H9 (cell line): ENCODE measurements at places on chromosomes 13 and 19. TPM values are rescaled to one million over a fixed set of nuclear protein-coding genes. Genes with fewer than 3 reads are reported as not detected.

DNA sequence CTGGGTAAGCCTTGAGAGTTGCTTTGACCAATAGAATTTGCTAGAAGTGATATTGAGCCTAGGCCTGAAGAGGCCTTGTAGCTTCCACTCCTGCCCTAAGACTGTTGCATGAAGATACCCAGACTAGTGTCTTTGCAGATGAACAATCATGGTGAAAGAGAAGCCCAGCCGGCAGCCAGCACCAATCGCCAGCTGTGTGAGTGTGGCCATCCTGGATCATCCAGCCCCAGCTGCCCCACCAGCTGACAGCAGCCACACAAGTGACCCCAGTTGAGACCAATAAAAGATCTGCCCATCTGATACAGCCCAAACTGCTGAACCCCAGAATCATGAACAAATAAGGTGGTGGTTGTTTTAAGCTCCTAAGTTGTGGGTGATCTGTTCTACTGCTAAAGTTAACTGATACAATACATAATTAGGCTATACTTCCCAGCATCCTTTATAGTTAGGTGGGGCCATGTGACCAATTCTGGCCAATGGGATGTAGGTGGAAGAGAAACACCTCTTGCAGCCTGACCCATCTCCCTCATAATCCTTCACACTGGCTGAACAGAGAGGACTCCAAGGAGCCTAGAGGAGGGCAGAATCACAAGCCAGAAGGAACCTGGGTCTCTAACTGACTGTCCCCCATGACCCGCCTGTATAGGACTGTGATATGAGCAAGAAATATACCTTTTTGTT, 9.4 kb upstream of the ZNF428 start:
- no peak for DNase-seq

- DNase-seq = no peak
These were observed 178.3 kb downstream of the EFNB2 start for GRCh38 chr13:106357198-106357597.

DNA sequence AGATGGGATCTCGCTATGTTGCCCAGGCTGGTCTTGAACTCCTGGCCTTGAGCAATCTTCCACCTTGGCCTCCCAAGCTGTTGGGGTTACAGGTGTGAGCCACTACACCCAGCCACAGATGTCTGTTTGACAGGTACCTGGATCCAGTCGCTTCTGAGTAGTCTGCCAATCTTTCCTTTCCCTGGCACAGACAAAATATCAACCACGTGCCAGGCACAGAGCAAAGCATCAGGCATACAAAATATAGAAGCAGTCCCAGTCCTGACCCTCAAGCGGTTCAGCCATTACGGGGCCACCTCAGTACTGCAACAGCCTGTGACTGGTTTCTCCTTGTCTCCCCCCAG, 3.8 kb downstream of the ELAVL1 start:
- DNase-seq = no peak

DNA sequence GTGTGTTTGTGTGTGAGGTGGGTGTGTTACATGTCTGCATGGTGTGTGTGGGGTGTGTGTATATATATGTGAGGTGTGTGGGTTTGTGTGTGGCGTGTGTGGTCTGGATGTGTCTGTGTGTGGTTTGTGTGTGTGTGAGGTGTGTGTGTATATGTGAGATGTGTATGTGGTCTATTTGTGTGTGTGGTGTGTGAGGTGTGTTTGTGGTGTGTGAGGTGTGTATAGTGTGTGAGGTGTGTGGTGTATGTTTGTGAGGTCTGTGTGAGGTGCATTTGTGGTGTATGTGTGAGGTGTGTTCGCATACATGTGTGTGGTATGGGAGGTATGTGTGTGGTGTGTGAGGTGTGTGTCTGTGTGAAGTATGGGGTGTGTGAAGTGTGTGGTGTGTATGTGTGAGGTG, 12.5 kb upstream of the TNFRSF19 start:
- DNase-seq = no peak

DNA sequence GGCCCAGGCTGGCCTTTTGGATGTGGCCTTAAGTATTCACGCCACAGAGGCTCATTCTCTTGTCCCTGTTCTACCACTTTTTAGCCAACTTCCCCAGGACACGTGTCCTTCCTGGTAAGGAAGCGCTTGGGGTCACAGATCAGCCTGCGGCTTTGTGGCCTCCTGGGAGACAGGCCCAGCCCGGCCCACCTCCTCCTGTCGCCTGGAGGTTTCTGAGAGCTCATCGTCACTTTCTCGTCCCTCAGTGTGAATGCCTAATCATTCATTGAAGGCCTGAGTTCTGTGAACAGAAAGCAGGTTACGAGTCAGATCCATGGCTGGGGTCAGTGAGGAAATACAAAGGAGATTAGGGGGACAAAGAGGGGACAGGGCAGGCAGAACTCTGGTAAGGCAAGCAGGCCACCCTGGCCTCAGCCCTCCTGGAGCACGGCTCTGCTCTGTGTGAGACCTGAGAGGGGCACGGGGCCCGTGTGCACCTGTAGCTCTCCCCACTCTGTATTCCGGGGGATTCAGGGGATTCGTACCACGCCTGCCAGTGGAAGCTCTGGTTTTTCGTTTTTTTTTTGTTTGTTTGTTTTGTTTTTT, 38.6 kb upstream of the TSHZ3 start:
- DNase-seq = no peak

Gene KCNN4
- total RNA-seq = 0.26 TPM in 1 of 2 replicates, not detected in the other

Gene PEAK3
- total RNA-seq = not detected in 2 replicates

Gene SERPINE3
- 0.18 TPM in 1 of 2 replicates, not detected in the other for total RNA-seq

DNA sequence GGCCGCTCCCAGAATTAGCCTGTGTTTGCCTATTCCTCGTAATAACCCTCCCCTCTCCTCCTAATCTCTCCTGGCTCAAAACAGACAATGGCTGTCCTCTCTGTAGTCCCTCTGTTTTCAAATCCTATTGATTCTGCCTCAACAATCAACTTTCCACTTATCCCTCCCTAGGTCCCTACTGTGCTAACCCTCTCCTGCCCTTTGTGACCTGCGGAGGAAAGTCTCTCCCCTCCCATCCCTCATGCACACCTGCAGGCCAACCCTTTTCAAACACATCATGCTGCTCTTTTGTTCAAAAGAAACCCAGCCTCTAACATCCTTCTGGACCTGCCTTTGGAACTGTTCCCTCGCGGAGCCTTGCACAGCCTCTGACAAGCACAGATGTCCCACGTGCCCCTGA, 37.3 kb downstream of the CILP2 start:
- peak; percentile 36 for DNase-seq
